ENCODE measurements at places on chromosomes 3 and 15. TPM values are rescaled to one million over a fixed set of nuclear protein-coding genes. Genes with fewer than 3 reads are reported as not detected.

DNA sequence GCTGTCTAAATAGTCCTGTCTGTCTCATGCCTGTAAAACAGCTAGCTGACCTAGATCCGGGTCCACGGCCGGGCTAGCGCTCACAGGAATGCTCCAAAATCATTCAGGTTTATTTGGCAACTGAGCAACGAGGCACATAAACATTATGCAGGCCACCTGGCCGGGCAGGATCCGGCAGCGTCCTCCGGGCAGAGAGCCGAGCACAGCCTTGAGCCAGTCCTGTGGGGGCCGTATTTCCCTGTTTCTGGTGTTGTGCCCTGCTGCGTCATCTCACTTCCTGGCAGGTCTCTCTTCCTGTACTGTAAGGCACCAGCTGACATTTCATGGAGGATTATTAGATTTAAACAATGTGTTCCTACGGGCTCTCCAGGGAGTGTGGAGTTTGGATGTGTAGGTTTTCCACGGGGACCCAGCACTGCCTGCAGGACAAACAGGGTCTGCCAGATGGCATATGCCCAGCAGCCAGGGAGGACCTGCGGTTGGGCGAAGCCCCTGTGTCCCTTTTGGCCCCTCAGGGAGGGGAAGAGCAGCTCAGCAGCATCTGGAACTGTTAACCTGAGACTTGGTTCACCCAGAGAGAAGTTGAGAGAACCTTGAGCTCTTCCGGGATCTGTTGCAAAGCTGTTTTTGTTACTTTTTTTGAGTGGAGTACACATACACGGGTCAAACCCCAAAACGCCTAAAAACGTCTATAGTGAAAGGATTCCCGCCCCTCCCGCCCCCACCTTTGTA lies 16.6 kb upstream of the LRRK1 start:
- DNase-seq: no peak

- no peak for DNase-seq
Observed at GRCh38 chr3:157914882-157915281, 191.3 kb downstream of the SHOX2 start.

DNA sequence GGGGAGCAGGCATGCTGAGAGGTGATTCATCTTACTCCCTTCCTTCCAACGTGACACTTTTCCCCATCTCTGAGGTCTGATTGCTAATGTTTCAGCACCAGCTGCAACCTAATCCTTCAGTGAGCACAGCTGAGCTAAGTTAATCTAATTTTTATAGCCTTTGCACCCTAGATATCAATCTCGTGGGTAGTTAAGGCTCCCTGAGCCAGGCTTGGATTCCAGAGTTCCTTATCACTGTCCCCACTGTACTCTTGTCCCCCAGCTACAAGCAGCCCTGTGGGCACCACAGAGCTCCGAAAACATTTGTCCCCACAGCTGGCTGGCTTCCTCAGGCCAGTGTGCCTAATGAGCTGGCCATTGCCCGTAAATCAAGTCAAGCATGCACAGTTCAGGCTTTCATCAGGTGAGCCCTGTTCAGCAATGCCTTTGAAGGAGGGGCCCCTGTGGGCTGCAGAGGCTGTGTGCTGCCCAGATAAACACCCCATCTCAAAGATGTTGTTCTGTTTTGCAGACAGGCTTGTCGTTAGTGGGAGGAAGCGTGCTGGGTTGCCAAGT lies 376.9 kb upstream of the RASGRP1 start:
- no peak for DNase-seq

The SPTBN5 gene
- not detected for polyA plus RNA-seq

The RETNLB gene
- not detected for polyA plus RNA-seq

The PARP14 gene
- 25.9 TPM for polyA plus RNA-seq

DNA sequence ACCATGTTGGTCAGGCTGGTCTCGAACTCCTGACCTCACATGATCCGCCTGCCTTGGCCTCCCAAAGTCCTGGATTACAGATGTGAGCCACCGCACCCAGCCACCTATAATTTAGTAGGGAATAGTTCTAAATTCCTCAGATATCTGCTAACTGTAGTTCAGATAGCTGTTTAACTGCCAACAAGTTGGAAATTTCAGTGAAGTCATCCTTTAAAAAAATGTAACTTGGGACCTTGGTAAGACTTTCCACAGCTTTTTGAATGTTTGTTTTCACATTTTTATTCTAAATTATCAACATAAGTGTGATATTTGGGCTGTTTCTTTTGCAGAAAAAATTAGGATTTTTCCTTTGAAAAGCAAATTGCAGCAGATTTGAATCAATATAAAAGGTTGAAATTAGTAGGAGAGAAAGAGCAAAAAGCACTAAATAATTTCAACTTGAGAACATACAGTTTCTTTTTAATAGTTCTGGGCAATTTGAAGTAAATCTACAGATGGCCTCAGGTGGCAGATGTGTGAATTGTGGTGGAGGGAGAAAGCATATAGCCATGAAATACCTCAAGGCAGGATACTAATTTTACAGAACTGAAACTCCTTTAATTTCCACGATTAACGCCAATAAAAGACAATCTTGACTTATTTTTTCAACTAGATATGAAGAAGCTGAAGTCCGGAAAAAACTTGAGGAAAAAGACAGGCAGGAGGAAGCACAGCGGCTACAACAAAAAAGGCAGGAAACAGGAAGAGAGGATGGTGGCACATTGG lies 34.3 kb downstream of the USP8 start:
- DNase-seq: no peak

GRCh38 chr15:68701886-68702285 lies 118.8 kb downstream of the ANP32A start:
- no peak for DNase-seq

The ATP13A5 gene
- not detected for polyA plus RNA-seq

- DNase-seq: no peak
Observed at GRCh38 chr3:143585720-143586456, 262.4 kb downstream of the SLC9A9 start.

GRCh38 chr15:100926971-100927756 lies 8.0 kb downstream of the LRRK1 start:
- DNase-seq: no peak

DNA sequence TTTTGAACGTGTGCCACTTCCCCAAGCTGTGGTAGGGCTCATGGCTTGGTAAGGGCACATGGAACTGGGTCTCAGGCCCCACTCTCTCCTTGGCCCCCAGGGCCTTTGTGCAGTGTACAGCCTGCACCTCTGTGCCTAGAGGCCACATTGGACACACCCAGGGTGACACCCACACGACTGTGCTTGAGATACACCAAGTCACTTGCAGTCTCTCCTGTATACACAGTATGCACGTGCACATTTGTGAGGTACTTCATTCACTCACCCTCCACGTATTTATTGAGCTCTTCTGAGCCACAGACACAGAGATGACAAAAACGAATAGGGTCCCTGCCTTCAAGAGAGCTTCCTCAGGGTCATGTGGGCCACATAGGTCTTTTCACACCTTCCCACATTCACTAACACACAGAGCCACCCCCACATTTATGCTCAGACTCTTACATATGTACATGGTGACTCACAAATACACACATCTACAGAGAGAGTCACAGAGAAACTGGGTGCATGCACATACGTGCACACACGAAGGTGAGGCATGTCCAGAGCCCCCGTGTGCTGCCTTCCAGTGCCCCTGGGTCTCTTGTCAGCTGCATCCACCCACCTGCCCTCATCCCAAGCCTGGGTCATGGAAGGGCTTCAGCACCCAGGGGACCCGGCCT lies 9.8 kb upstream of the TMEM115 start:
- no peak for DNase-seq

GRCh38 chr3:103033841-103034240 lies 599.0 kb downstream of the ZPLD1 start:
- DNase-seq: no peak

The LRRC58 gene
- polyA plus RNA-seq: 5.0 TPM

The SLC9C1 gene
- not detected for polyA plus RNA-seq

- no peak for DNase-seq
Observed at GRCh38 chr3:65338571-65338970, 650.8 kb upstream of the ADAMTS9 start.

- DNase-seq: no peak
Observed at GRCh38 chr3:161268601-161269000, 47.5 kb downstream of the NMD3 start.

The LYZL4 gene
- not detected for polyA plus RNA-seq

The TIMP4 gene
- polyA plus RNA-seq: not detected

The EFHB gene
- polyA plus RNA-seq: 1.3 TPM

- DNase-seq: no peak
Observed at GRCh38 chr3:125146626-125147490, 65.7 kb downstream of the SLC12A8 start.

DNA sequence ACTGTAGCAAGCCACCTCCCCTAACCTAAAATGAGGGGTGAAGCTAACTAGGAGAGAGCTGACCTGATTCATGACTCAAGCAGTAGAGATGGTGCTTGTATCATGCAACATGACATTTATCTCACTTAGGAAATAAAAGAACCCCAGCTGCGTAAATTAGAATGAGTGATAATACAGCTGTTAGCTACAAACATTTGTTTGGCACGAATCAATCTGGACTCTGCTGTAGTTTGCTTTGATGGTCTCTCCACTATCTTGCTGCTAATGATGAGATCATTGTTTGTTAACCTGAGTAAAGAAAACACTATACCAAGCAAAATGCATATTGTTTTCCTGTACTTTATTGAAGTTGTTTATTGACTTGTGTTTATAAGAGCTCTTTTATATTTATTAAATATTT lies 92.6 kb downstream of the ALDH1A2 start:
- no peak for DNase-seq

The CAMK1 gene
- polyA plus RNA-seq: 19.2 TPM

- no peak for DNase-seq
Observed at GRCh38 chr3:186638259-186638658, 1.9 kb upstream of the FETUB start.

The EPHA3 gene
- polyA plus RNA-seq: not detected

DNA sequence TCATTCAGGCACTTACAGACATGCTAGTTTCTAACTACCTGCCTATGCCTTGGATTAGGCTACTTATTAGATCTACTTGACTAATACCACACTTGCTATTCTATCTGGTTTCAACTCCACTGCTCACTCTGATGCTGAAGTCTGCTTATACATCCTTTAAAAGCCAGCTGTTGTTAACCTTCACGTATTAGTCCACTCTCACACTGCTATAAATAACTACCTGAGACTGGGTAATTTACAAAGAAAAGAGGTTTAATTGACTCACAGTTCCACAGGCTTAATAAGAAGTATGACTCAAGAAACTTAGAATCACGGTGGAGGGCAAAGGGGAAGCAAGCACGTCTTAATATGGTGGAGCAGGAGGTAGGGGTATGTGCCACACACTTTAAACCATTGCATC lies 47.7 kb upstream of the ANKRD28 start:
- DNase-seq: no peak
